NCI-H1417 (cell line): ENCODE measurements at places on chromosomes 2 and 18.
A peak's percentile ranks its signal among the peaks of the same experiment; 100 is the strongest.

DNA sequence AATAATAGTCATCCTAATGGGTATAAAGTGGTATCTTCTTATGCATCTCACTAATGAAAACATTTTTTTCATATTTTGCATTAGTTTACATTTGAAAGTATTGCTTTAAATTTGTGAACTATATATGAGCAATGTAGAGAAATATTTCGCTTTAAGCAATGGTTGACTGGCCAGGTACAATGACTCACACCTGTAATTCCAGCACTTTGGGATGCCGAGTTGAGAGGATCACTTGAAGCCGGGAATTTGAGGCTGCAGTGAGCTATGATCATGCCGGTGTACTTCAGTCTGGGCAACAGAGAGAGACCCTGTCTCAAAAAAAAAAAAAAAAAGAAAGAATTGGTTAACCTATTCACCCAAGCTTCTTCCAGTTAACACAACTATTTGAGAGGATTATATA is 15.1 kb downstream of the ZCCHC2 start:
- DNase-seq, result no peak

GRCh38 chr2:37851828-37852584 is 73.1 kb upstream of the RMDN2 start:
- DNase-seq, result no peak

DNA sequence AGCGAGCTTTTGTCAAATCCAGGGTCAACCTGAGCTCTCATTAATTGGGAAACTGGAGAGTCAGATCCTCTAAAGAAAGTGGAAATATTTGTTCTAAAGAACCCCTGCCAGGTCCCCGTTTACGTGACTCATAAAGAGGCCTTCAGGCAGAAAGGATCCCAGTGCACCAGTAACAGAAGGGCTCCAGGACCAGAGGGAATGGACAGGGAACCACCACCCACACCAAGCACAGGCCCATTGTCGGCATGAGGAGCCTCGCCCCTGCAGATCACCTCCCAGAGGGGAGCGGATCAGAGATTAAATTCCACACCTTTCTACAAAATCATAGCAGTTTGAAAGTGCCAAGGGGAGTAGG is 16.4 kb upstream of the C1QL2 start:
- DNase-seq, result no peak

- DNase-seq, result no peak
Measured at GRCh38 chr18:48064978-48065600, 134.6 kb upstream of the SMAD2 start.

- DNase-seq, result peak; percentile 75
Measured at GRCh38 chr2:46915281-46915810, at the start of gene MCFD2. Gene MCFD2, minus strand, starts transcription at chr2:46915806. Its CDS starts 6,635 bp downstream, at chr2:46909171.

DNA sequence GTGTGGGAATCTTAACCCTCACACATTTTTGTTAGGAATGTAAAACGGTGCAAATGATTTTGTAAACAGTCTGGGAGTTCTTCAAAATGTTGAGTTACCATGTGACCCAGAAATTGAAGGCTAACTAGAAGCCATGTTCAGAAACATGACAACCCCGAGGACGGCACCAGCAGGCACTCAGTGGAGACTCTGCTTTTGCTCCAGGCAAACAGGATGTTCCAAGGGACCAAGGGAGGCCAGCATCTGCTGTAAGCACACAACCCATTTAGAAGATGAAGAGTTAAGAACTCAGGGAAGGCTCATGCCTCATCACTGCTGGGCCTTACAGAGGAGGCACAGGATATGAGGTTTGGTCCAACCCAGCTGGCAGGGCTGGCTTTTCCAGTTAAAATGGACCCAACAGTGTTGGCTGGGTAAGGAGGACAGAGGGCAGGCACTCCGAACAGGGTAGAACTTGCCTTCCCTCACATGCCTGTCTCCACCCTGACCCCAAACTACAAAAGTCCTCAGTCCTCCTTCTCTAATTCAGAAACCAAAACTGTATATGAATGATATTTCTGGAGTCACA is 23.6 kb downstream of the PARD6G start:
- no peak for DNase-seq

- no peak for DNase-seq
Measured at GRCh38 chr18:9577361-9577760, 37.0 kb downstream of the PPP4R1 start.

GRCh38 chr18:61824733-61825363 is 68.0 kb downstream of the RNF152 start:
- DNase-seq, result no peak

DNA sequence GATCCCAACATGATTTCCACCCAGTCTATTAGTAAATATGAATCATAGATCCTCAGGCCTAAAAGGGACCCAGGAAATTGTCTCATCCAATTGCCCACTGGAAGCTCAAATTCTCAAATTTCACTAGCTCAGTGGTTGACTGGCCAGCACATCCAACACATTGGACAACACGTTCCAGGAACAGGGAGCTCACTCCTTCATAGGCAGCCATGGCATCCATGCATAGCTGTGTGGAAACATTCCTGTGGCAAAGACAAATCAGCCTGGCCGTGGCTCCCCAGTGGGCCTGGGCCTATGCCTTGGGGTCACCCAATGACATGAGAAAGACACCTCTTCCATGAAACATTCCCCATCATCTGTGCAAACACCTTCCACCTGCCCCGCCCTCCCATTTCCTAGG is 261.1 kb downstream of the ANAPC1 start:
- no peak for DNase-seq

GRCh38 chr2:113080134-113080533 is 12.4 kb downstream of the IL1F10 start:
- peak; percentile 6 for DNase-seq
